ENCODE measurements at places on chromosomes 6 and 20.

GRCh38 chr6:99349171-99350141, at the start of gene FAXC:
FAXC (minus strand) TSS chr6:99349674; CDS start chr6:99349372, 302 bp downstream.
- DNase-seq: no peak

GRCh38 chr20:17558941-17559304, 11.0 kb upstream of the DSTN start:
- no peak for DNase-seq

- peak; percentile 29 for DNase-seq
These were observed 40.9 kb upstream of the CDH22 start for GRCh38 chr20:46349035-46349741.

- DNase-seq: no peak
These were observed 83.5 kb downstream of the EYS start for GRCh38 chr6:65623566-65623965.

Data from activated CD4-positive, alpha-beta T cell treated with anti-CD3 and anti-CD28 coated beads for 24 hours (primary cell).